Cardiac septum (tissue), 1 donor: ENCODE measurements at places on chromosomes 5 and 9.

GRCh38 chr5:68529581-68529980, 314.0 kb downstream of the PIK3R1 start:
- DNase-seq, result no peak

GRCh38 chr5:56569076-56569475, 246.3 kb upstream of the MAP3K1 start:
- no peak for DNase-seq

GRCh38 chr5:30650311-30650710, 543.2 kb upstream of the CDH6 start:
- DNase-seq, result no peak

DNA sequence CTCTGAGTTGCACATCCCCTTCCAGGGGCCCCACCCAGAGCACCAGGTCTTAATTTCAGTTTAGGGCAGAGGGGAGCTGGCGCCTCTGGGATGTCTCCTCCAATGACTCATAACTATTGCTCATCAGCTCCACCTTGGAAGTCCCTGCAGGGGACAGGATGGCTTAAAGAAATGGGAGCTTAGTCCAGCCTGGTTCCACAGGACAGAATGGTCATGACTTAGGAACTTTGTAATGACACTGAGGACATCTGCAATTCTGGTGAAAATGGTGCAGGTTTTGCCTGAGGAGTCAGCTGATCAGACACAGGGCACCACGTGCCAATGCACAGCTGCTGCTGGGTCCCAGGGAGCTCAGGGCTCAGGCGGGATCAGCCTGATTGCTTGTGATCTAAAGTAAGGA, 16.4 kb upstream of the PPP1R26 start:
- DNase-seq, result no peak

DNA sequence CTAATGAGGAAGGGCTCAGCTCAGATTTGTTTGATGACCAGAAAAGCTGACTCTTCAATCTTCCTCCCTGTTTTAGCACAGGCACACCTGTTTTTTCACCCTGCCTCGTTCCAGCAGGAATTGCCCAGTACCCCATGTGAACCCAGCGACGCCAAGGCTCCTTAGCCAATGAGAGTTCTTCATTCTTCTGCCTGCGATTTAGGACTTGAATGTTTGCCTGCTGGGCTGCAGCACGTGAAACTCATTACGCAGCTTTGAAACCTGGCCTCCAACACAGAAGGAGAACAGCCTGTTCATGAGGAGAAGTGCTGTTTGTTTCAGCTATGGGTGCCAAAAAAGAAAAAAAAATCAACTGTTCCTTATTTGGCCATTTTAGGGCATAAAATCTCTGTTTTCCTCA, 315.5 kb downstream of the TRPM3 start:
- DNase-seq, result no peak

- DNase-seq, result peak; percentile 51
These were observed 41.9 kb downstream of the TGFBI start for GRCh38 chr5:136070486-136071285.

- DNase-seq, result peak; percentile 61
These were observed 14.5 kb downstream of the SURF6 start for GRCh38 chr9:133321411-133321935.

GRCh38 chr5:39379693-39380092, 15.4 kb upstream of the C9 start:
- no peak for DNase-seq

DNA sequence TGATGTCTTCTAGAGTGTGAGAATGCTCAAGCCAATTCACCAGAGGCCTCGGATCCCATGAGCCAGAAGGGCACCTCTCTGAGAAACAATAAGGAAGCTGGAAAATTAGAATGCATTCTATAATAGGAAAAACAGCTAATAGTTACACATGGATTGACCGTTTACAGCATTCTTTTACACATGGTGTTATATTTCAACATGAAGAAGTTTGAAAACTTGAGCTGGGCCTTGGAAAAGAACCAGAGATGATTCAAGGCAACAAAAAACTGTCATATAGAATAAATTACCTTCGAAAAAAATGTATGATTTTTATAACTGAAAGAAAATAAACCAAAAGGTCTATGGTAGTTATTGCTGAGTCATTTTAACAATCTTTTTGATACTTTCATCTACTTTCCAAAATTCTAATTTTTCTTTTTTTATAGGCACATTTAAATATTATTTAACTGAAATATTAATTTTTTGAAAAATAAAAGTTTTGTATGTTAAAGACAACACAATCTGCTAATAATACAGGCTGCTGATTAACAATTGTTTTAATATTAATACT, 6.2 kb downstream of the SH3TC2 start:
- DNase-seq, result no peak

DNA sequence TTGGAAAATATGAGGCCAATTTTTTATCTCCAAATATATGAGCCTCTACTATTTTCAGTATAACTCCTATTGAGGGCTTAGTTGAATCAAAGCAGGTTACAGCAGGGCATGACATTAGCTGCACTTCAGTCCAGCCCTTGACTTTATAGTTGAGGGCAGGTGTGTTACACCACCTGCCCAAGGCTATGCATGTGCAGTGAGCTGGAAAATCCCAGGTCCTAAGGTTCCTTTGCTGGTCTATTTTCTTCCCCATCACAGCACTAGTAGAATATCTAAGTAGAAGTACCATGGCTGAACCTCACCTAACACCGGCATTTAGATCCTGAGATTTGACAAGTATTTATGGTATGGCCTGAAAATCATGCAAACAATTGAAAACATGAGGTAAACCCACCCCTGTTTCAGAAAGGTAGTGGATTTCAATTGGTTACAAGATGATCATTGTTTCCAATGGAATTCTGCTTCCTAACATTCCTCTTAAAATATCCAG, 201.1 kb downstream of the SEMA5A start:
- no peak for DNase-seq

DNA sequence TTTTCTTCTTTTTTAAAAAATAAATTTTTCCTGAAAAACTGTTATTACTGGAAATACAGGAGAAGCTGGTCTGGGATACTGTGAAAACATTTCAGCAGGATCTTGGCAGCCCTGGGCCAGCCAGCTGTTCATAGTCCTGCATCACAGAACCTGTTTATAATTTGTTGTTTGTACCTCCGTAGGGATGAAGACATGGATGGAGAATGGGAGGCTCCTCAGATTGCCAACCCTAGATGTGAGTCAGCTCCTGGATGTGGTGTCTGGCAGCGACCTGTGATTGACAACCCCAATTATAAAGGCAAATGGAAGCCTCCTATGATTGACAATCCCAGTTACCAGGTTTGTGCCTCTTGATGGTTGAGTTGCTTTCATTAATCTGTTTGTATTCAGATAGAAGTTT, 12.4 kb upstream of the MAML1 start:
- DNase-seq, result no peak

- no peak for DNase-seq
These were observed 182.5 kb downstream of the CDK5RAP2 start for GRCh38 chr9:120397453-120397852.

- DNase-seq, result no peak
These were observed 30.6 kb downstream of the ANKRD55 start for GRCh38 chr5:56202483-56202882.

DNA sequence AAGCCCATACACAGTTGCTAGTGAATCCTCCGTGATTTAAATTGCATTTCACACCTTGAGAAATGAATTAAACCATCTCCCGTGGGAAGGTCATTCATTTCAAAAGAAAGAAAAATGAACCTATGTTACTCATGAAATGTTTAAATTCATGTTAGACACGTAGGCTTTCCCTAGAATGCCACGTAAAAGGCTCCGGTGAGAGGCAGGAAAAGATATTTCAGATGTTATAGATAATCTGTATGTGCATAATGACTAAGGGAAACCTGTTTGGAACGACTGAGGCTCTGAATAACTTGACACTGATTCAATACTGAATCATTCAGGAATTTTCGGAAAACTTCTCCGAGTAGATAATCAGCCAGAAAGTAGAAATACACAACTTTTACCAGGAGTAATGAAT, 134.3 kb upstream of the ICE1 start:
- DNase-seq, result no peak

DNA sequence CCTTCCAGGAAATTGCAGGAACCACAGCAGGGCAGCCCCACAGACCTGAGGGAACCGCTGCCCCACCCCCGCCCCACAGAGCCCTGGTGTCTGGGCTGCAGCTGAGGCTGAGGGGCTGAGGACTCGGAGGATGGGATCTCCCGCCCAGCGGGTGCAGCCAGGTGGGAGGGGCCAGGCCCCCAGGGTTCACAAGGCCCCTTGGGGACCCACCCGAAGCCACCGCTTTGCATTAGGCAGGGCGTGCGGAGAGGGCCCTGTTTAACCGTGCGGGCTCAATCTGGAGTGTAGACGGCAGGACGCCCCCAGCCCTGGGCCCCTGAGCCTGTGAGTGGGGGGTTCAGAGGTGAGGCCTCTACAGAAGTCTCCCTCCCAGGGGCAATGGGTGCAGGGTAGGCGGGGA, 10.8 kb downstream of the NOTCH1 start:
- DNase-seq, result no peak

DNA sequence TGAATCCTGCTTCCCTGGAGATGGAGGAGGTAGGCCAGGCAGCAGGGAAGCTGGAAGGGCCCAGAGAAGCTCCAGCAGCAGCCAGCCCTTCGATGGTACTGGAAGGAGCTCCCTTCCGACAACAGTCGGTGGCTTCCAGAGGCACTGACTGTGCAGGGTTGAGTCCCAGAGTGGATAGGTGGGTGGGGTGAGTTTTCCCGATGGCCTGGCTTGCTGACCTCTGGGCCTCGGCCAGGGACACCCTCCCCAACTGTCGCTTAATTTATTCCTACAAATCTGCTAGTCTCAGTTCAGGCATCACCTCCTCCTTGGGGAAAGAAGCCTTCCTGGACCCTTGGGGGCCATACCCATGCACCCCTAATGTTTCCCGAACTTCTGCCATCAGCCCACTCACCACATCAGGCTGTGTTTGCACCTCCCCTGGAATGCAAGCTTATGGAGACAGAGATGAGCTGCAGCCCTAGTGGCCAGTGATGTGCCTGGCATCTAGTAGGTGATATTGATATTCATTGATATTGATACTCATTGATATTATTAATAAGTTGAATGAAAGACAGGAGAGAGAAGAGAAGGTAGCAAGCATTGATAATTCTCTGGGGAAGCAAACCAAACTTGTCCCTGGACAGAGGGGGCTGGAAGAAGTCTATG, 104.6 kb upstream of the BOD1 start:
- DNase-seq, result no peak

- no peak for DNase-seq
These were observed 30.0 kb downstream of the DNAJC21 start for GRCh38 chr5:34959323-34959722.

DNA sequence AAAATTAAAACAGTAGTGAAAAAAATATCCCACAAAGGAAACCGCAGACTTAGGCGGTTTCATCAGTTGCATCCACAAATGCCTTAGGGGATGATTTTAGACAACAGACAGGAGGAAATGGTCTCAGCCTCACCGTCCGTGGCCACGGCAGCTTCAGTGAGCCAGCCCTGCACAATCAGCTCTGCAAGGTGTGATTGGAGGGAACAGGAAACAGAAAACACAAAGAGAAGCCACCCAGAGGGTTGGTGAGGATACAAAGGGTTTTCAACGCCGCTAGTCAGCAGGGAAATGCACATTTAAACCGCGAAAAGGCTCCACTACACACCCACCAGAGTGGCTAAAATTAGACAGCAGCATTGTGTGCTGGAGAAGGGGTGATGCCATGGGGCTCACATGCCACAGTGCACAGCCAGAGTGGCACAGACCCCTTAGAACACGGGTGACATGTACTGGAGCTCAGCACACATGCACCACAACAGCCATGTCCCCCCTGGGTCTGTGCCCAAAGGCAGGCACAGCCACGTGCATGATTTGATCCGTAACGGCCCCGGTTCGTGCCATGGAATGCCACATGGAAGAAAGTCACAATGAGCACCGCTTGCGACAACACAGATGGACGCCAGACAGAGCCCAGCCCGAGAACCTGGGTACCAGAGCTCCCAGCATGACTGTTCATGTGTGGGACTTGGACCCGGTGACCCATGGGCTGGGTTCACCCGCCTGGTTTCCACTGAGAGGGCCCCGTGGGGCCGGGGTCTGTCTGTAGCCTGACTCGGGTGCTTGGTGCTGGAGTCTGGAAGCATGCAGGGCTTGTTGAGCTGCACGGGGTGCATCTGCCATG, 18.3 kb upstream of the TERT start:
- no peak for DNase-seq

GRCh38 chr5:138732933-138733332, 20.3 kb upstream of the CTNNA1 start:
- DNase-seq, result no peak

DNA sequence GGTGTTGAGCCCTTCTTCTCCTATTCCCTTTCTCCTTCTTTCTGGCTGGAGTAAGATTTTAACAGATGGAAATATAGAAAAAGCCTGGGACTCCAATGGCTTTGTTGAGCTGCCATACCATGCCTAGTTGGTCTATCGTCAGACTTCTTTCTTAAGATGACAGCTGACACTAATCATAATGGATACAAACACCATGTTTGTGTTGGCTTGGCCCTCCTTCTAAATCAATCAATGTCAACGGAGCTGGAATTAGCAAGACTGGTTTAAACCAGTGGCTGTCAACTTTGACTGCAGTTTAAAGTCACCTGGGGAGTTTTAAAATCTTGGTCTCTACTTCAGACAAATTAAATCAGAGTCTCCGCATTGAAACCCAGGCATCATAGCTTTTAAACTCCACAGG, 264.5 kb upstream of the PRR16 start:
- no peak for DNase-seq

- DNase-seq, result no peak
These were observed 207.5 kb upstream of the OTULINL start for GRCh38 chr5:14374100-14374499.

GRCh38 chr5:137563301-137563645, 64.1 kb upstream of the SPOCK1 start:
- DNase-seq, result no peak

DNA sequence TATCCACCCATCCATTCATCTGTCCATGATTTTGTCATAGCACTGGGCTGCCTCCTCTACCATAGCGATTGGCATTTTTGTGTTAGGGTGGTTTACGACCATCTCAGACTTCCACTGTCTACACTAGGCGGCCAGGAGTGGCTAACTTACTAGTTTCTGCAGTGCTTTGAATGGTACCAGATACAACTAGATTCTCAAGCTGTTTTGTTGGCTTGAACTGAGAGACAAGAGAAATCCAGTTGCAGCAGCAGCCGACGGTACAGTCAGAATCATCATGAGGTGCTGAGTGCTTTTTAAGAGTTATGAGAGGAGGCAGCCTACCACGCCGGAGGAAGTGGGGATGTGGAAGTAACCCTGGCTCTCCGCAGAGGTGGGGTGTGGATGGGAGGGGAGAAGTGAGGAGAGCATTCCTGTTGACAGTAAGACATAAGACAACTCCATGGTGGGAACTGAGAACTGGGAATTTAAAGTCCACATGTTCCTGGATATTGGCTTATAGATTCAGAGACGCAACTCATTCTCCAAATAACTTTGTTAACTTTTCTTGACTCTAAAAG, 27.9 kb downstream of the COL5A1 start:
- no peak for DNase-seq

GRCh38 chr5:174567506-174568141, 156.8 kb upstream of the MSX2 start:
- no peak for DNase-seq

GRCh38 chr9:112605963-112606699, 111.8 kb downstream of the INIP start:
- DNase-seq, result no peak
